ENCODE measurements at places on chromosomes 4 and X.

- no peak for DNase-seq
Measured at GRCh38 chrX:34770511-34770910, 113.4 kb upstream of the TMEM47 start.

- no peak for DNase-seq
Measured at GRCh38 chrX:110417128-110417527, 58.5 kb downstream of the RTL9 start.

GRCh38 chrX:153299855-153300254, 21.7 kb downstream of the PNMA6F start:
- DNase-seq: no peak

DNA sequence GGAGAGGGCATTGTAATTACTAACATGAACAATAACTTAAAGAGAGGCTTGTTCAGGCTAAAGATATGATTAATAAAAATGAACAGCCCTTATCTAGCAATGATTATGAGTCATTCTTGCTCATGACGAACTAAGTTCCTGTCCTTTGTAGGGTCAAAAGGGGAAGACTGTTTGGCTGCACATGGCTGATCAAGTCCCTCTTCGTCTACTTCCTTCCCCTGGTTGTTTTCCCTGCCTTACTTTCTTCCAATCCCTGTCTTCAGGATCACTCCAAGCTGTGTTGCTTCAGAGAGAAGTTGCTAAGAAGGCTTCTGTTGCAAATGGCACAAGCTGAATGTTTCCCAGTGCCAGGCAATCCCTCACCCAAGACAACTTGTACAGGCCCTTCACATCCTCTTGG, 115.0 kb upstream of the HS3ST1 start:
- no peak for DNase-seq

- no peak for DNase-seq
Measured at GRCh38 chr4:116952530-116953136, 132.7 kb downstream of the TRAM1L1 start.

DNA sequence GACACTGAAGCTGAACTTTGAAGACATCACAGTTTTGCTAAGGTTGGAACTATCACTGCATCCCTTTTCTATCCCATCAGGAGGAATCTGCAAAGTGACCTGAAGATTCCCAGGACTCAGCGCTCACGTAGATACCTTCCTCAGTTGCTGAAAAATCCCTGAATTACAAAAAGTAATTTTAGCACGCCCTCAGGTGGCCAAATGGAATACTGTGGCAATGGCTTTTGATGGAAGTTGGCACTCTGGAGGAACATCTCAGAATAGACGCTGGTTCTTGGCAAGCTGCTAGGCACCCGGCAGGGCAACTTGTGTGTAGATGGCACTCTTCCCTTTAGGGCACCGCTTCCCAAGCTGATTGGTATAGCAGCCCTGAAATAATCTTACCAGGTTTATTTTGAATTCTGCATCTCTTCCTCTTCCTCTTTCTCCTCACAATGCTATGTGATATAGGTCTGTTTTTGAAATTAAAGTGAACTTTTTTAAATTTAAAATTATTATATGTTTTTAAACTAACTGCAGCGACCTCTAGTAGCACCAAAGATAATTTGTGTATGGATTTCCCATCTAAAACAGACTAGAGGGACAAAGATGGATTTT, 16.3 kb upstream of the ESX1 start:
- no peak for DNase-seq

DNA sequence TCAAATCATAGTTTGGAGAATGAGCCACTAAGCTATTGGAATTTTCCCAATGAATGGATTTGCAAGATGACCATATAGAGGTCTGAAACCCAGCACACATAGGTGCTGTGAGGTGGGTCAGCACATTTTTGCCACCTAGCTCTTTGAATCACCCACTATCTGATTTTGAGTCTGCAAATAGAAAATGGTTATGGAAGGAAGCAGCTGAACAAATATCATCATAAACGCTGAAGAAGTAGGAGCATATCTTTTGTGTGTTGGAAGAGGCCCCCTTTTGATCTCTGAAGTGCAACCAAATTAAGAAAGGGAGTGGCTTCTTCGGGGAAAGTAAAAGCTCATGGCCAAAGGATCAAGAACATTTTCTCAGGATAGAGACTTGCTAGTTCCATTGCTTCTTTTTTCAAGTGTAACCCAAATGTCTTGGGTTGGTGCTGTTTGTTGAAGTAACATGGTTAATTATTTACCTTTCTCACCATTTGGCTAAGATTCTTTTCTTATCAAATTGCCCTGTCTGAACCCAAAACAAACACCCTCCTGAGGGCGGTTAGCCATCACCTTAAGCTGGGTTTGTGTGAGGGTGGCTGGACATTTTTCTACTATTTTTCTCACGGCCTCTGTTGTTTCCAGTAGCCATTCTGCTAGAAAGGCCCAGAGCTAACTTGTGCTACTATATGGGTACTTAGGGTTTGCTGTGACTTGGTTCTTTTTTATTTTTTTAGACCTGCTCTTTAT, 18.4 kb upstream of the SORBS2 start:
- no peak for DNase-seq

DNA sequence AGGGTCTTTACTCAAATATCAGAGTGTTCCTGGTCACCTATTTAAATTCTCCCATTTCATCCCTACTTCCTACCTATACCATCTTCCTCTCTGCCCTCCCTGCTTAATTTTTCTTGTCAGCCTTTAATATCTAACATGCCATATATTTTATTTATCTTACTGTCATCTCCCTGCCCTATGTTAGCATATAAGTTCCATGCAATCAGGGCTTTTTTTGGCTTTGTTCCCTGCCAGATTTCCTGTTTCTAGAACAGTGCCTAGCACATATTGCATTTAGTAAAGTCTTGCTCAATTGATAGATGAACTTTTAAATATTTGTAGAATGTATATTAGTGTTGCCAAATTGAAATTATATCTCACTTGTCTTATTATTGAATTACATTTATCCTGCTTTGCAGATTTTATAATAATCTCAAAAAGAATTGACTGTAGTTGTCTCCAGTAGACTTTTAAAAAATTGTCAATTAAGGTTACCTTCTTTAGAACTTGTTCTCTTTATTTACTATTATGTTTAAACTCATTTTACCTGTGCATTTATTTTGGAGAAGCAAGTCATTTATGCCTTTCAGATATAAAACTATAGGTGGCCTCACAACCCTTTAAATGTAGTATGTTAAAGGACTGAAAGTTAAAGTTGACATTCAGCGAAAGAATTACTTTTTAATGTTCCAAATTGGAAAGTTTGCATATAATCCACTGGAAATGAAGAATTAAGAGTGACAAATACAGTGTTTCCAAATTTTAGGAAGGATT, 108.2 kb upstream of the BMPR1B start:
- DNase-seq: no peak

DNA sequence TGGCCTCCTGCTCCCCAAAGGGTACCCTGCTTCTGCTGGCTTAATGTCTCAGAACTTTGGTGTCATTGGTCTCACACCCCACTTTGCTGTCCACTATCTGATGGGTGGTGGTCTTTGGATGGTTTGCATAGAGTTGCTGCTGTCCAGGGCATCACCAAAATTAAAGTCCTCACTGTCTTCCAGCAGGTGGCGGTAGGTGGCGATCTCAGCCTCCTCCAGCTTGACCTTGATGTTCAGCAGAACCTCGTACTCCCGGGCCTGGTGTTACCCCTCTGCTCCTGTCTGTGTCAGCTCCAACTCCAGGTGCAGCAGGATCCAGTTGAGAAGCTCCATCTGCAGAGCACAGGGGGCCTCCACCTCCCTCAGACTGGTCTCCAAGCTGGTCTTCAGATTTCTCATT, 1169.5 kb upstream of the PABPC4L start:
- DNase-seq: no peak

- no peak for DNase-seq
Measured at GRCh38 chr4:29970626-29971025, 749.5 kb upstream of the PCDH7 start.

DNA sequence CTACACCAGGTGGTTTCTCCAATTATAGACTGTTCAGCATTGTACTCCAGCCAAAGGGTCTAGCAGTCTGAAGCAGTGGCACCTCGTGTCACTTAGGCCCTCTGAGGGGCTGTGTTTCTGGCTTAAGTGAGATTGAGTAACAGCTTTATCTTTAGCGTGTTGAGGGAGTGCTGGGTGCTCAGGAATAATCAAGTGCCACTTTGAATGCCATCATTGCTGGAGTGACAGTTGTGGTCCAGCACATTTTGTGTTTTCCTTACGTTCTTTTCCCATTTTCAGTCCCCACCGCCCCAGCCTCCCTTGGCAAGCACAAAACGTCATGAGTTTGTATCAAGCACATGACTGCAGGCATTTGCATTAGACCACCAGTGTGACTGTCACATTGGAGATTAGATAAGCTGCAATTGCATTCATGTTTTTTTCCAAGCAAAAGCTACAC, 58.7 kb downstream of the FNIP2 start:
- DNase-seq: no peak

DNA sequence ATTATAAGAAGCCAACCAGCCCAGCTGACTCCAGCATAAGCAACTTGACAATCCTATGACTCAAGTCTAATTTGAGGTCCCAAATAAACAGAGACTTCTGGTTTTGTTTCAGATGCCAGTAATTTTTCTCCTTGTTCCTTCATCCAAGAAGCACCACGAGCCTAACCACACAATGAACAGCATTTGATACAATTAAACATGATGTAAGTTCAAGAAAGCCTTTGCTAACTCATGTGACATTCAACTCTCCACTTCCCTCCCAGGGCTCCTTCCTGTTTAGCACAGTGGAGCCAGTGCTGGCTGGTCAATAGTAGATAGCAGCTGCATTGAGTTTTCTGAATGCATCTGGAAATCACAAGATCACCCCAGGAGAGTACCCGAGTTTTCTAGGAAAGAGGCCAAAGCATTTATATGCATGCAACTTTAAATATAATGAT, 206.3 kb downstream of the ARHGAP24 start:
- DNase-seq: no peak

DNA sequence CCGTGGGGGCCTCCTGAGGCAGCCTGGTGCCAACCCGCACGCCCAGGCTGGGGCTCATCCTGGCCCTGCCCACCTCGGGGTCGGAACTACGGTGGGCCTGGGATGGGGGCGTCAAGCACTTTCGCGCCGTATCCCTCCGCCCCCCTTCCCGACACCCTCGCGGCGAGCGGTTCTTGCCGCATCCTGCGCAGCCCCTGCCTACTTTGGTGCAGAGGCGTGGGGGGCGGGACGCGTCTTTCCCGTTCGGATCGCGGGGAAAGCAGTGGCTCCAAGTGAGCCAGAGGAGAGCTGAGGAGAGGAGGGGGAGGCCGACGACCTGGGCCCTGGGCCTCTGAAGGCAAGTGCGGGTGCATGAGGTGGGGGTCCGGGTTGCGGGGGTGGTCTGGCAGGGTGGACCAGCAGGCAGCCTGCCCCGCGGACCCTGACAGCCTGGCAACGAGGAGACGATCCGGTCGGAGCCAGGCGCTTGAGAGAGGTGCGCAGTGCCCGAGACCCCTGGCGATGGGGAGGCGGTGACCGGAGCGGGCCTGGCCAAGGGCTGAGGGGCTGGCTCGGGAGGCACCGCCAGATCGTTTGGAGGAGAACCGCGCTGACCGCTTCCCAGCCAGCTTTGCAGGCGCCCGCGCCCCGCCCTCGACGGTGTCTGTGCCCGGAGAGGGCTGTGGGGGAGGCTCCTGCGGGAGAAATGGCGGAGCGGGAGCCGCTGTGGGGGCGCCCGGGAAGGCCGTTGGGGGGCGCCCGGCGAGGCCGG, at the start of gene GPRASP2:
TSS of gene GPRASP2 (plus strand) at position 233 of the 751 bp plus-strand sequence. CDS start 2,422 bp downstream, outside the sequence.
- no peak for DNase-seq

- no peak for DNase-seq
Measured at GRCh38 chrX:115591856-115592842, 31.2 kb downstream of the PLS3 start.

- no peak for DNase-seq
Measured at GRCh38 chr4:58064653-58065052, 954.5 kb upstream of the IGFBP7 start.

DNA sequence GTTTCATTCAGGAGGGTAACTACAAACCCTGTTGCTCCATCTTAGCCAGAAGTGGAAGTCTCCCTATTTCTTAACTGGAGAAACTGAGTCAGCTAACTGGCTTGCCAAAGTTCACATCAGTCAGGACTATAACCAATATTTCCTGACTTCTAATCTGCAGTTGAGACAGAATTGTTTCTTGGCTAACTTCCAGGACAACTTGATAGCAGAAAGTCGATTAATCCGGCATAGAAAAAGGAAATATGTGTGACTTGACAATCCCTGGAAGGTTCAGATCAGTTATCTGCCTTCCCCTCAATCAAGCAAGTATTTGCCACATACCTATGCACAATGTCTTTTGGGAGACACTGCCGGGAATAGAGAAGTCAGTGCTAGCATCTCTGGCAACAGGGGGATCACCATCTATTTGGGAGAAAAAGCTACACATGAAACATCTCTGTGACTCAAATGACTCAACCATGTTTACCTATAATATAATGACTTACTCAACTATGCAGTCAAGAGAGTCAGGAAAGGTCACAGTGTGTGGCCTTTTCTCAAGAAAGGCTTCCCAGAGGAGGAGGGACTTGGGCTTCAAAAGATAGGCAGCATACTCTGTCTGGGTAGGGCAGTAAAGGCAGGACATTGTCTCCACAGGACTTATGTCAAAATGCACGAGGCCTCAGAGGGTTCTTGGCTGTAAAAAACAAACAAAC, 12.4 kb upstream of the LONRF3 start:
- no peak for DNase-seq

- no peak for DNase-seq
Measured at GRCh38 chr4:119172223-119172622, 36.6 kb downstream of the MYOZ2 start.

DNA sequence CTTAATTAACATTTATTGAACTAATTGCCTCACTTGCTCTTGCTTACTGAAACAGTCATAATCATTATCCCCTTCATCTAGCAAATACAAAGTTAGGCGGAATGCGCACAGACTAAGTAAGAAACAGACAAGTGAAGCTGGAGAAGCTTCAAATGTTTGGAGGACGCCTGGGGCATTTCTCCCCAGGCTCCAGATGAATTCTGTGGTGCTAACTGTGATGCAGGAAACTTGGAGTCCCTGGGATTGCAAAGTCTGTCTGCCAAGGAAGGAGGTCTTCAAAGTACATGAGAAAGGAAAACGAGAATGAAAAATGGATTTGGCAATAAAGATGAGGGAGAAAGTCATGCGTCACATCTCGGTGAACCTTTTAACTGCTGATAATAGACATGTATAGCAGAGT, 23.6 kb upstream of the MFAP3L start:
- DNase-seq: no peak

All from stimulated activated CD8-positive, alpha-beta memory T cell treated with anti-CD3 and anti-CD28 coated beads, Interleukin-7, amount 100 ng/mL, for 1 hour (primary cell).